ENCODE measurements at places on chromosomes 12 and 14. TPM values are rescaled to one million over a fixed set of nuclear protein-coding genes. Genes with fewer than 3 reads are reported as not detected.

- H3K36me3 ChIP-seq = no peaks in the 10 kb centered on the region
- H3K4me3 ChIP-seq = no peak overlapping the region
- no peak overlapping the region for H3K27ac ChIP-seq
- no peak for DNase-seq
These were observed 5.0 kb upstream of the SLC4A8 start for GRCh38 chr12:51419425-51420193.

DNA sequence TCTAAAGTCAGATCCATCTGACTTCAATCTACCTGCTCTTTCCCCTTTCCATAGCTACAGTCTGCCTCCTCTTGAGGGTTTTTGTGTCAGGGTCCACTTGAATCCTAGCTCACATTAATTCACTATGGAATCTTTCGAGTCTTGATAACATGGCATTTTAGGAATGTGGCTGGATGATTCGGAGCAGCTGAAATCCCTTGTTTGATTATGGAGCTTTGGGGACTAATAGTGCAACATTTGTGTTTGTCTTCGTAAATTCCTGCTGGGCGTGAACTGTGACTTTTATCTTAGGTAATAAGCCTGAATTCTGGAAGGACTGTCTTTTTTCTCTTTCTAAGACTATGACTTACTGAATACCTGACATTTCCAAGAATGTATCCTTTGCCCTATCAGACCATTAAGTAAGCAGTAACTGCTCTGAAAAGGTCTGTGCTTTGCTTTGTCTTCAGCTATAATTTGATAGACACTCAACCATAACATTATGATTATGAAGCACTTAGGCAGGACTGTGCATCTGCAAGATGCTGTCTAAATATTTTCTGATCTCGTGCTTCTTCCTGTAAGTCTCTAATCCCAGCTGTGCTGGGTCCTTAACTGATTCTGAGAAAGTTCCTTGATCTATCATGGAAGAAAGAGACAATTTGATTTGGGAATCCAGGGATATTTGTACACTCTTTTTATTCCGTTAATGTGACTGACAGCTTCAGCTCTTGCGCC lies 19.0 kb upstream of the PELI2 start:
- H3K27ac ChIP-seq = no peak overlapping the region
- no peak overlapping the region for H3K4me3 ChIP-seq
- H3K27me3 ChIP-seq = no peaks in the 10 kb centered on the region
- H3K36me3 ChIP-seq = no peaks in the 10 kb centered on the region
- H3K4me1 ChIP-seq = no peaks in the 10 kb centered on the region
- no peak for DNase-seq

- no peak for DNase-seq
- no peak overlapping the region for H3K4me3 ChIP-seq
- H3K27ac ChIP-seq = no peak overlapping the region
- no peaks in the 10 kb centered on the region for H3K27me3 ChIP-seq
- H3K4me1 ChIP-seq = no peaks in the 10 kb centered on the region
These were observed 1553.8 kb upstream of the FLRT2 start for GRCh38 chr14:83975841-83976770.

DNA sequence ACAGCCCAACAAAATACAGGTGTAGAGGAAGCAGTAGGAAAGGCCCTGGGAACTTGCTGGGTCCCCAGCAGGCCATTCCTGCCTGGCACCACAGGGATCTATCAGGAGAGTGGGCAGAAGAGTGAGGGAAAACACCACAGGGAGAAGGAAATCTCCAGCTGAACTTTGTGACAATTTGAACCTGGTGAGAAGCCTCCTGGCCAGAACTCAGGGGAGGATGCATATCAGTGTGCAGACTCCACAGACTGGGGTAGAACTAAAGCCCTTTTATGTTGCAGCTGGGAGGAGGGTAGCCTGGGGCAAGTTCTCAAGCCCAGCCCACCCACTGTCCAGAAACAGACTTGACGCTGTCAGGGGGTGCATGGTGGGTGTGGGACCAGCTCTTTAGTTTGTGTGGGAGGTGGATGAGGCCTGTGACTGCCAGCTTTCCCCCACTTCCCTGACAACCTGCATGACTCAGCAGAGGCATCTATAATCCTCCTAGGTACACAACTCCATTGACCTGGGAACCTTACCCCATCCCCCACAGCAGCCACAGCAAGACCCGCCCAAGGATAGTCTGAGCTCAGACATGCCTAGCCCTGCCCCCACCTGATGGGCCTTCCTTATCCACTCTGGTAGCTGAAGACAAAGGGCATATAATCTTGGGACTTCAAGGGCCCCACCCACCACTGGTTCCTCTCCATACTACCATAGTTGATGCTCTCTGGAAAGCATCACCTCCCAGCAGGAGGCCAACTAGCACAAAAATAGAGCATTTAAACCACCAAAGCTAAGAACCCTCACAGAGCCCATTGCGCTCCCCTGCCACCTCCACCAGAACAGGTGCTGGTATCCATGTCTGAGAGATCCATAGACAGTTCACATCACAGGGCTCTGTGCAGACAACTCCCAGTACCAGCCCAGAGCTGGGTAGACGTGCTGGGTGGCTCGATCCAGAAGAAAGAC lies 28.9 kb downstream of the PNN start:
- no peak overlapping the region for H3K27ac ChIP-seq
- H3K4me3 ChIP-seq = no peak overlapping the region
- H3K36me3 ChIP-seq = no peaks in the 10 kb centered on the region
- H3K27me3 ChIP-seq = no peaks in the 10 kb centered on the region
- no peak for DNase-seq

GRCh38 chr12:10068644-10069043 lies 30.1 kb downstream of the CLEC1A start:
- no peaks in the 10 kb centered on the region for H3K36me3 ChIP-seq
- DNase-seq = no peak
- no peak overlapping the region for H3K4me3 ChIP-seq
- no peaks in the 10 kb centered on the region for H3K4me1 ChIP-seq

DNA sequence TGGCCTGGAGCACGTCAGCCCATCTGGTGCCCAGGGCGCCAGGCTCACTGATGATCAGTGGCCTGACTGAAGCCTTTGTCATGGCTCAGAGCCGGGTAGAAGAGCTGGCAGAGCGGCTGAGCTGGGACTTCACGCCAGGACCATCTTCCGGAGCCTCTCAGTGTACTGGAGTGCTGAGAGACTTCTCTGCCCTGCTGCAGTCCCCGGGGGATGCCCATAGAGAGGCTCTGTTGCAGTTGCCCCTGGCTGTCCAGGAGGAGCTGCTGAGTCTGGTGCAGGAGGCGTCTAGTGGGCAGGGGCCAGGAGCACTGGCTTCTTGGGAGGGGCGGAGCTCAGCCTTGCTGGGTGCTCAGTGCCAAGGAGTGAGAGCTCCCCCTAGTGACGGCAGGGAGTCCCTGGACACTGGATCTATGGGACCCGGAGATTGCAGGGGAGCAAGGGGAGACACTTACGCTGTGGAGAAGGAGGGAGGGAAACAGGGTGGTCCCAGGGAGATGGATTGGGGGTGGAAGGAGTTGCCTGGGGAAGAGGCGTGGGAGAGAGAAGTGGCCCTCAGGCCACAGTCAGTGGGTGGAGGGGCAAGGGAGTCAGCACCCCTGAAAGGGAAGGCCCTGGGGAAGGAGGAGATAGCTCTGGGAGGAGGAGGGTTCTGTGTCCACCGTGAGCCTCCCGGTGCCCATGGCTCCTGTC lies 2.0 kb downstream of the KHNYN start:
- peak; percentile 94 for DNase-seq
- H3K36me3 ChIP-seq = peaks cover 24% of the 10 kb centered on the region
- H3K27ac ChIP-seq = peak overlapping the region; percentile 90
- no peaks in the 10 kb centered on the region for H3K27me3 ChIP-seq
- H3K4me3 ChIP-seq = no peak overlapping the region

DNA sequence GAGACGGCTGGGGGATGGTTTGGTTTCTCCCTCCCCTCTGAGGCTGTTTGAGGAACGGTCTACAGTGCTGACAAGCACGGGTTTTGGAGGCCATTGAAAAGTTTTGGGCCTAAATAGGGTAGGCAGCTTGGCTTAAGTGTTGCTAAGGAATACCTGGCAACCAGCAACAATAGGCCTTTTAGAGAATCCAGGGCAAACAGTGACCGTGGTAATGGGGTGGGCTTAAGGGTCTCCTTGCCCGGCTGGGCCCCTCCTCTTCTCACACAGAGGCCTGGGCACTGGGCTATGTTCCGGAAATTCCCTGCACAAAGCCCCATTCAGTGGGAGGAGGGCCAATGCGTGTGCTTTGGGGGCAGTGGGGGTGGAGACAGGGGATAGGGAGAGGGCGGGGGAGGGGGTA lies 55.4 kb downstream of the ASCL1 start:
- H3K4me1 ChIP-seq = no peaks in the 10 kb centered on the region
- H3K4me3 ChIP-seq = no peak overlapping the region
- H3K36me3 ChIP-seq = no peaks in the 10 kb centered on the region
- DNase-seq = no peak
- no peaks in the 10 kb centered on the region for H3K27me3 ChIP-seq

- no peaks in the 10 kb centered on the region for H3K27me3 ChIP-seq
- no peak for DNase-seq
- no peaks in the 10 kb centered on the region for H3K4me1 ChIP-seq
- H3K27ac ChIP-seq = no peak overlapping the region
- no peaks in the 10 kb centered on the region for H3K36me3 ChIP-seq
These were observed 143.6 kb upstream of the OTX2 start for GRCh38 chr14:56953884-56954283.

DNA sequence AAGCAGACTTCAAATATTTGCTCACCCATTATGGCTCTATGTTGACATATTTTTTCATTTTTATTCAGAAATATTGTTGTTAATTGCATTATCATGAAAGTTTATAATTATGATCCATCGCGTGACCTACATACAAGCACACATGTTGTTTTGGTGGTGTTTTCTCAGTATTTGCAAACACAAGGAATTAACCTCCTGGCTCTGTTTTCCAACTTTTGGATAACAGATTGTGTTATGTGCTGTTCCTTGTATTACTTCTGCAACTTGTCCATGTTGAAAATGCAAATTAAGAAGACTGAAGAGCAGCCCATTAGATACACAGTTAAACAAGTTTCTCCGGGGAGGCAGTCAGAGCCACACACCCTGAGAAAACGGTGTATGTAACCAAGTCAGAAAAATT lies 201.2 kb downstream of the SEC23A start:
- H3K36me3 ChIP-seq = no peaks in the 10 kb centered on the region
- DNase-seq = no peak
- no peaks in the 10 kb centered on the region for H3K4me1 ChIP-seq

GRCh38 chr12:109757671-109758265 lies 44.1 kb downstream of the FAM222A start:
- H3K4me3 ChIP-seq = no peak overlapping the region
- no peaks in the 10 kb centered on the region for H3K36me3 ChIP-seq
- no peaks in the 10 kb centered on the region for H3K27me3 ChIP-seq

GRCh38 chr14:46245276-46245675 lies 406.3 kb downstream of the RPL10L start:
- H3K27me3 ChIP-seq = no peaks in the 10 kb centered on the region
- H3K27ac ChIP-seq = no peak overlapping the region
- no peaks in the 10 kb centered on the region for H3K4me1 ChIP-seq
- no peak overlapping the region for H3K4me3 ChIP-seq
- H3K36me3 ChIP-seq = no peaks in the 10 kb centered on the region

GRCh38 chr14:23445773-23446172 lies 10.3 kb upstream of the MYH7 start:
- H3K4me3 ChIP-seq = no peak overlapping the region
- no peak overlapping the region for H3K27ac ChIP-seq
- no peak for DNase-seq
- no peaks in the 10 kb centered on the region for H3K27me3 ChIP-seq
- no peaks in the 10 kb centered on the region for H3K36me3 ChIP-seq

GRCh38 chr12:8081251-8081920 lies 688 bp upstream of the NECAP1 start:
- H3K4me3 ChIP-seq = peak overlapping the region; percentile 81
- H3K4me1 ChIP-seq = peaks cover 19% of the 10 kb centered on the region
- no peak for DNase-seq
- no peaks in the 10 kb centered on the region for H3K27me3 ChIP-seq
- no peaks in the 10 kb centered on the region for H3K36me3 ChIP-seq

DNA sequence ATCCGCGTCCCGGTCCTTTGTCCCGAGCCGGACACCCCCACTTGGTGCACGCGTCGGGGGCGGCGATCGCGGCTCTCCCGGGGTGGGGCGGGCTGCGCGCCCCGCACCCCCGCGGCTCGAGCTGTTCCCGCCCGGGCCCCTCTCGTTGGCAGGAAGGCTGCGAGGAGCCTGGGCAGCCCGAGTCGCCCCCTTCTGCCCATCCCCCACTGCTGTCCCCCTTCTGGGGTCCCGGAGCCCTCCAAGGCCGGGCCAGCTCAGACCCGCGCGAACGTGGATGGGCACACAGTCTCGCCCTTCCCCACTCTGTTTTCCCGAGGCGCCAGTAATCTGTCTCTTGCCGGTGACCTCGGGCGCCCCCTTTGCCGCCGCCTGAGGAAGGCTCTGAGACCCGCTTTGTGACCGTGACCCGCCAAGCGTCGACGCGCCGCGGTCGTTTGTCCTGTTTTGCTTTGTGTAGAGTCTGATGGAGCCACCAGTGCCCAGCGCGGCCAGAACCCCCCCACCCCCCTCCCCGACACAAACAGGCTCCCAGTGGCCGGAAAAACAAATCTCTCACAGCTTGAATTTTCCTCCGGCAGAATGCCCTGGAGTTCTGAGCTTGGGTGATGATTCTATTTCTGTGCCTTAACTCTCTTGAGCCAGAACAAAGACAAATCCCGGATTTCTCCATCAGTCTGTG lies 610 bp downstream of the C14orf132 start:
- DNase-seq = no peak
- peak overlapping the region; percentile 82 for H3K4me3 ChIP-seq
- H3K27me3 ChIP-seq = no peaks in the 10 kb centered on the region
- H3K4me1 ChIP-seq = peaks cover 17% of the 10 kb centered on the region
- no peaks in the 10 kb centered on the region for H3K36me3 ChIP-seq
- H3K27ac ChIP-seq = peak overlapping the region; percentile 42

- H3K4me1 ChIP-seq = peaks cover 3% of the 10 kb centered on the region
- H3K27me3 ChIP-seq = no peaks in the 10 kb centered on the region
- DNase-seq = no peak
These were observed 194.6 kb downstream of the ERC1 start for GRCh38 chr12:1185460-1186182.

- H3K36me3 ChIP-seq = no peaks in the 10 kb centered on the region
- peaks cover 2% of the 10 kb centered on the region for H3K27me3 ChIP-seq
- DNase-seq = no peak
- no peak overlapping the region for H3K4me3 ChIP-seq
- no peaks in the 10 kb centered on the region for H3K4me1 ChIP-seq
These were observed 113.5 kb downstream of the TMEM132D start for GRCh38 chr12:129790331-129790730.

GRCh38 chr14:85415015-85415712 lies 114.8 kb upstream of the FLRT2 start:
- no peaks in the 10 kb centered on the region for H3K36me3 ChIP-seq
- H3K4me1 ChIP-seq = no peaks in the 10 kb centered on the region
- no peaks in the 10 kb centered on the region for H3K27me3 ChIP-seq
- DNase-seq = no peak

ZDHHC22 gene
- total RNA-seq = not detected

KRT3 gene
- total RNA-seq = not detected

NRIP2 gene
- 0.25 TPM for total RNA-seq

FAR2 gene
- 2.3 TPM for total RNA-seq

ATL1 gene
- total RNA-seq = 0.33 TPM

SPIC gene
- 17.7 TPM for total RNA-seq

SLC6A15 gene
- total RNA-seq = not detected
